ENCODE measurements at places on chromosomes 1 and 21.

GRCh38 chr21:44485254-44485793 lies 30.0 kb downstream of the LRRC3 start:
- peak; percentile 30 for DNase-seq

GRCh38 chr21:45478115-45478801 lies 64.0 kb downstream of the SLC19A1 start:
- peak; percentile 71 for DNase-seq

GRCh38 chr1:94721240-94721639 lies 98.9 kb upstream of the SLC44A3 start:
- DNase-seq = no peak

- DNase-seq = no peak
Observed at GRCh38 chr21:28923439-28923975, 69.2 kb downstream of the LTN1 start.

DNA sequence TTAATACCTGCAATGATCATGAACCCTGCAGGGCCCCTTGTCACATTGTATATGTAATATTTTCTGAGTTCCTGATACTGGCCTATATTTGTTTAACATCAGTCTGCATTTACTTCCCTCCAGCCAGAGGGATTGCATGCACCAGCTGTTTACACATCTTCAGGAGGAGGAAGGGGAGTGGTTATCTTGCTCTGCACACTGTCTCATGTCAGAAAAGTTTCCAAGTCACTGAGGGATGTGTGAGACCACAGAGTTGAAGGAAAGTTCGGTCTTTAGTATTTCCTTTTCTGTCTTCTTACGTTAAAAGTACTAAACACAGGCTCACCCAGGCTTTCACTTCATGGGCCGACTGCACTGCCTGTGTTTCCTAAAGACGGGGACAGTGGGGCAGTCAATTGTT lies 574.1 kb downstream of the LMO4 start:
- DNase-seq = no peak

DNA sequence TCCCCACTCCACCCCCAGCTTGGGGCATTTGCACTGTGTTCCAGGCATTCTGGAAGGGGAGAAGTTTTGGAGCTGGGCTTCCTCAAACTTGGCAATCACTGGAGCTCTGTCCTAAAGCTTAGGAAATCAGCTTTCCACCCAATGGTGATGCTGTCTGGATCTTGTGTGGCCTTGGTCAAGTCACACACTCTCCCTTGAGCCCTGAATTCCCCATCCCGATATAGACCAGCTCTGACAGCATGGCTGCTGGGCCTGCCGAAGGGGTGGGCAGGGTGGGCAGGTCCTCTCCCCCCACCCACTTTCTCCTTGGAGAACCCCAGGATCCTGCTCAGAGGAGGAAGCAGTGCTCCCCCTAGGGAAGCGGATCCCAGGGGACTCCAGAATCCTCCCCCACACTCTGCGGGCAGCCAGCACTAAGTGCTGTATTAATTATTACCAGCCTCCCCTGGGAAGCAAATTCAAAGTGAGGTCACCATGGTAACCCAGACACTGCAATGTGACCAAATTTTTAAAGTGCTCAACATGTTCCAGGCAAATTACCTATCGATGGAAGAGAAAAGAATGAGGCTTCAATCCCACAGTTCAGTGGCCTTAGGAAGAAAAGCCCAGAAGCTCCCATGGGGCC lies 21.3 kb upstream of the LDLRAP1 start:
- DNase-seq = no peak

DNA sequence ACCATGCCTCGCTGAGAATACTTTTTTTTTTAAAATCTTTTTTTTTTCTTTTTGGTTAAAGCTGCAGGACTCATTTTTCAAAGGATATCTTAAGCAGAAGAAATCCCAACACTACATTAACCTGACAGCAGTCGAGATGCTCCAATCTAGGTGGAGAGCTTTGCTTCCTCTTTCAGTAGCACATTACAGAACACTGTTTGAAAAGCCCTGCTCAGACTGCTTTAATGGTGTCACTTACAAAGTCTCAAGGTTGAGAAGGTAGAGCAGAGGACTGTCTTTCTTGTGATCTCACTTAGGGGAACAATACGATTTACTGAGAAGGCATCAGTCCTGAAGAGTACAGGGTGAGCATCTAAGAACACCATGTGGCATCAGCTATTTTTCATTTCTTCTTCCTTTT lies 21.0 kb upstream of the CPLANE2 start:
- DNase-seq = no peak

DNA sequence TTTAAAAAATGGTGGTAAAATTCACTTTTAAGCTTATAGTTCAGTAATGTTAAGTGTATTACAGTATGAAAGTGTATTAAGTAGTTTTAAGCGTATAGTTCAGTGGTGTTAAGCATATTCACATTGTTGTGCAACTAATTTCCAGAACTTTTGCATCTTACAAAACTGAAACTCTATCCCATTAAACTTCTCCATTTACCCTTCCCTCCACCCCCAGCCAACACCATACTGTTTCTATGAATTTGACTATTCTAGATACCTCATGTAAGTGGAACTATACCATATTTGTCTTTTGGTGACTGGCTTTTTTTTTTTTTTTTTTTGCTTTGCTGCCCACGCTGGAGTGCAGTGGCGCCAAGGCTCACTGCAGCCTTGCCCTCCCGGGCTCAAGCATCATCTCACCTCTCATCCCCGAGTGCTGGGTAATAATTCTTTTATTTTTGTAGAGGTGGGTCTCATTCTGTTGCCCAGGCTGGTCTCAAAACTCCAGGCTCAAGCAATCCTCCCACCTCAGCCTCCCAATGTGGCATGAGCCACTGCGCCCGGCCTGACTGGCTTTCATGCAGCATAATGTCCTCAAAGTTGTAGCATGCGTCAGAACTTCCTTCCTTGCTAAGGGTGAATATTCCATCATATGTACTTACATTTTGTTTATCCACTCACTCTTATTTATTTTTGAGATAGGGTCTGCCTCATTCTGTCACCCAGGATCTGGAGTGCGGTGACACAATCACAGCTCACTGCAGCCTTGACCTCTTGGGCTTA lies 45.1 kb upstream of the BMP8B start:
- DNase-seq = no peak

DNA sequence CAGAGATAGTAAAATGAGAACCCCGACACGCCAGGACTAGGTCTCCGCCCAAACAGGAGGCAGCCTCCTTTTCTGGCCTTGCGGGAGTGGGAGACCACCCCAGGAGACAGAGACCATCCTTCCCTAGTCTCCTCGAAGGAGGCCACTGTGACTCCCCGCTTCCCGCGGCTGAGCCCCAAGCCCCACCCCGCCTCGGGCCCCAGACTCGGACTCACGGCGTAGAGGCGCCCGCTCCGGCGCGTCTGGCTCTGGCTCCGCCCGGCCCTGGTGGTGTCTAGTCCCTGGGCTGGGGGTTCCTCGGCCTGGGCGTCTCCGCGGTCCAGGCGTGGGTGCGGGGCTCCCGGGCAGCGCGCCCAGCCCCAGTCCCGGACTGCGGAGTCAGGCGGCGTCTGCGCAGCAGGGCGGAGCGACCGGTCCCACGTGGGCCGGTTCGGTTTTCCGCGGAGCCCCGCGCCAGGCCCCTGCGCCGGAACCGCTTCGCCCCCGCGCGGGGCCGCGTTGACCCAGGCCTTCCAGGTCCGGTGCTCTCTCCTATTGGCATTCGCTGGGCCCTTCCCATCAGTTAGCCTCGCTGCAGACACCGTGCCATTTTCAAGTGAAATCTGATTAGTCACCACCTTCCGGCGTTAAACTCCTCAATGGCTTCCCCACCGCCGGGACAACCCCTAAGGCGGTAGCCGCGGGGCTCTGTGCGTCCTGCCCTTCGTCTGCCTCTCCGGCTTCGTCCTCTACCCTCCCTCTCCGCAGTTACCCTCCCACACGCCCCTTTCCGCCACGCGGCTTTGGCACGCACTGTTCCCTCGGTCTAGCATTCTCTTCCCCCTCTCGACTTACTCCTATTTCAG lies at the start of gene C1orf216:
TSS of gene C1orf216 (minus strand) at position 393 of the 845 bp plus-strand sequence. CDS start 2,563 bp downstream, outside the sequence.
- DNase-seq = peak; percentile 47

DNA sequence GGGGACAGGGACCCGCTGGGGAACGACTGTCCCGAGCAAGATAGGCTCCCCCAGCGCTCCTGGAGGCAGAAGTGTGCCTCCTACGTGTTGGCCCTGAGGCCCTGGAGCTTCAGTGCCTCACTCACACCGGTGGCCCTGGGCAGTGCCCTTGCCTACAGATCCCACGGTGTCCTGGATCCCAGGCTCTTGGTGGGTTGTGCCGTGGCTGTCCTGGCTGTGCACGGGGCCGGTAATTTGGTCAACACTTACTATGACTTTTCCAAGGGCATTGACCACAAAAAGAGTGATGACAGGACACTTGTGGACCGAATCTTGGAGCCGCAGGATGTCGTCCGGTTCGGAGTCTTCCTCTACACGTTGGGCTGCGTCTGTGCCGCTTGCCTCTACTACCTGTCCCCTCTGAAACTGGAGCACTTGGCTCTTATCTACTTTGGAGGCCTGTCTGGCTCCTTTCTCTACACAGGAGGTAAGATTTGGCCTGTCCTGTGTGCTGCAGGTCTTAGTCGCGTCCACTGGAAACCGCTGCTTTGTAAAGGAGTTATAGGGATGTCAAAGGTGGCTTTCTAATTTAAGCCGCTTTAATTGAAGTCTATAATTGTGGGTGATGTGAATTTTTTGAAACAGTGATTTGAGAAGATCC lies 717 bp downstream of the UBIAD1 start:
- DNase-seq = no peak

Measured in stimulated activated CD4-positive, alpha-beta T cell treated with anti-CD3 and anti-CD28 coated beads, Interleukin-1b, Interleukin-23, amount 100 ng/mL, for 24 hours (primary cell).